ENCODE measurements at places on chromosomes 4 and X.

GRCh38 chr4:84932462-84932861 is 34.0 kb downstream of the WDFY3 start:
- no peak for DNase-seq

DNA sequence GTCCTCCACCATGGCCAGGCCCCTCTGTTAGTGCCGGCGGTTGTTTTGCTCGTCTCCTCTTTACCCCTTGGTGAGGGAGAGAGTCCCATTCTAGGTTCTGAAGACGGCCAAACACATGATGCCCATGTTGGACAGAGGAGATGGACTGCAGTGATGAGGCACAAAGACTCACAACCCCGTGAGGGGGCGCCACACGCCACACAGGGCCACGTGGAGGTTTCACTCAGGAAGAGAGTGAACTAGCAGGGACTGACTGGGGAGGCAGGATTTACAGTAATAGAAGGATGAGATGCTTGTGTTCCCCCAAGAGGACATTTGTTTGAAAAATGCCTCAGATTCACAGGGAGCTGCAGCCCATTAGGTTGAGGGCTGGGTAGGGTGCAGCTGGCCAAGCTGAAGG is 655.3 kb upstream of the FRG1 start:
- no peak for DNase-seq

- DNase-seq, result no peak
These were observed 268.7 kb upstream of the FTHL17 start for GRCh38 chrX:31340587-31340986.

DNA sequence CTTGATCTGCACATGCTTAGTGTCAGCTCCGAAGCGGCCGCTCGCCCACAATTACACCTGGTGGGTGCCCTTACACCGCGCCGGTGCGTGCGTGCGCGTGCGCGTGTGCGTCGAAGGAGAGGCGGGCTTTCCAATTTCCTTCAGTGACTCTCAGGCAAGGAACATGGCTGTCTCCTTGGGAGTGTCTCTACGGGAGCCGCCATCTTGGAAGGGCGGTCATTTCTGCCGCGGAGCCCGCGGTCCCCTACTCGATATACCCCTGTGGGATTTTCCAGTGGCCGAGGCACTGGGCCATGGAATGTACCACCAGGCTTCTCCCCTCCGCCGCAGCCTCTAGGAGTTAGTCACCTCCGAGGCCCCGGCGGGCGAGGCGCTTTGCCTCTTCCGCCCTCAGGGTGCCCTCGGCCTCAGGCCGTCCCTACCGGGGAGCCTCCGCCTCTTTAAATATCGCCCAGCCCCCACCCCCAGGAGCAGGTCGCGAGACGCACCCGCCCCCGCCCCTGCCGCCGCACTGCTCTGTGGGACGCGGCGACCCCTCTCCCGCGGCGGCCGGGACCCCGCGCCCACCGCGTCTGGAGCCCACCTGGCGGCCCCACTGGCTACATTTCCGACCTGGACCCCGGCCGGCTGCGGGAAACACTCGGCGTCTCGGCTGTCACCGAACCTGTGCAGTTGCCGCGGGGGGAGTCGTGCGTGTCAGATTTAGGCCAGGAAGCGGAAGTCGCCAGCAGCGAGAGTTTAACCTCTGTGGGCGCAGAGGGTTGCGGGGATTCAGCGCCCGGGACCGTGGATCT is at the start of gene ZNF41:
TSS of gene ZNF41 (minus strand) at position 711 of the 794 bp plus-strand sequence. CDS start 15,741 bp downstream, outside the sequence.
- DNase-seq, result peak; percentile 69

DNA sequence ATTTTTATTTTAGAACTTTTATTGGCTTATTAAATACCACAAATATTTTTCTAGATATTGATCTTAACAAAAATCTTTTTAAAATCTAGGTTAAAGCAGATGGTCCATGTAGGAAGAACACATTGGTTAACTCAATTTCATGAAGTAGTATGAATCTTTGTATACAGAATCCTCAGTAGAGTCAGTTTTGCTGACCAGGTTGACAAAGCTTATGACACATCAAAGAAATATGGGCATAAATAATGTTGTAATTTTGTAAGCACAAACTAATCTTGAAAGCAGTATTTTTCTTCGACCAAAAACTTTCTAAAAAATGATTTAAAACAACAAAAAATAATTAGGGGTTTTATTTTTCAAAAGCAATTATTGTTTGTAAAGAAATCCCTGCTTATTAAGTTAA is 479.3 kb upstream of the PCDH10 start:
- DNase-seq, result no peak

- no peak for DNase-seq
These were observed 134.2 kb downstream of the PWWP3B start for GRCh38 chrX:106302304-106302703.

GRCh38 chr4:180932370-180933001 is 1310.7 kb upstream of the TENM3 start:
- no peak for DNase-seq

Data from NCI-H1436 treated with DMSO at 0.1 percent for 48 hours (cell line).